ENCODE measurements at places on chromosomes 3 and 15. TPM values are rescaled to one million over a fixed set of nuclear protein-coding genes. Genes with fewer than 3 reads are reported as not detected.
A peak's percentile ranks its signal among the peaks of the same experiment; 100 is the strongest.

- DNase-seq = no peak
Observed at GRCh38 chr3:34859746-34860145, 779.6 kb upstream of the ARPP21 start.

GRCh38 chr15:75895731-75896130 is 7.9 kb upstream of the FBXO22 start:
- DNase-seq = no peak

DNA sequence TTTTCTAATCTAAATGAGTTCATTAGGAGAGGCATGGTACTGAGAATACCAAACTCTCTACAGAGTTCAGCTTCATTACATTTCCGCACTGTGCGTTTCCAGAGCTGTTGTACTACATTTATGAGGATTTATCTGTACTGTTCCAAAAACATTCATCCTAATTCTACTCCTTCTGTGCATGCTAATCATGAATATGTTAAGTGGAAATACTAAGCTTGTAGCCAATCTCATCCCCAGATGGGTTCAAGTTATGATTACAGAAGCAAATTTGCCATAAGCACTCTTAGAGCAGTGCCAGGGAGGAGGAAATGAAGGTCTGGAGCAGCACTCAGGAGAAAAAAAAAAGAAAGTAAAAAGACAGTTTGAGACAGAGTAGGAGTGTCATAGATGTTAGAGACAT is 544.3 kb downstream of the GBE1 start:
- no peak for DNase-seq

DNA sequence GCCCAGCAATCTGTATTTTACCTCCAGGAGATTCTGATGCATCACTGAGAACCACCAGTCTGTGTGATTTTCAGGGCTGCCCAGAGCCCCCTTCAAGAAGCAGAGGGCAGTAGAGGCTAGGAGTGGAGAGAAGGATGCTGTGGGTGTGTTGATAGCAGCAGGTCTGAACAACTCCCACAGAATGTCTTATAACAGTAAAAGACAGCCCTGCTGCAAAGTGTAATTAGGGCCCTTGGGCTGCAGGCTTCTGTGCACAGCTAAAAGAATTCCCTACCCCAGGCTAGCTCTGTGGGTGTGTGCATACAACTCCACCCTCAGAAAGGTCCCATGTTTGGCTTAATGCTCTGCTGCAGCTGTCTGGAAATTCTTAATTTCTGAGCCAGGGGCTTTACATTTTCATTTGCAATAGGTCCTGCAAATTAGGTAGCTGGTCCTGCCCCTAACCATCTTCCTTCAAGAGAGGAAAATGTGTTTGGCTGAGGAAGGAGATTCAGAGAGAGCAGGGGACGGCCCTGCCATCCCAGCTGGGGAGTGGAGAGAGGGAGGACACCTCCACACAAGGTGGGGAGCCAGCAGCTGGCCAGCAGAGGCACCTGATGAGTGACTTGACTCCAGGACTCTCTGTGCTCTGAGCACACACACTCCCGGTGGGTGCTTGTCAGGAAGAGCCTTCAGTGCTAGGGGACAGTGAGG is 43.2 kb upstream of the RAB6B start:
- no peak for DNase-seq

DNA sequence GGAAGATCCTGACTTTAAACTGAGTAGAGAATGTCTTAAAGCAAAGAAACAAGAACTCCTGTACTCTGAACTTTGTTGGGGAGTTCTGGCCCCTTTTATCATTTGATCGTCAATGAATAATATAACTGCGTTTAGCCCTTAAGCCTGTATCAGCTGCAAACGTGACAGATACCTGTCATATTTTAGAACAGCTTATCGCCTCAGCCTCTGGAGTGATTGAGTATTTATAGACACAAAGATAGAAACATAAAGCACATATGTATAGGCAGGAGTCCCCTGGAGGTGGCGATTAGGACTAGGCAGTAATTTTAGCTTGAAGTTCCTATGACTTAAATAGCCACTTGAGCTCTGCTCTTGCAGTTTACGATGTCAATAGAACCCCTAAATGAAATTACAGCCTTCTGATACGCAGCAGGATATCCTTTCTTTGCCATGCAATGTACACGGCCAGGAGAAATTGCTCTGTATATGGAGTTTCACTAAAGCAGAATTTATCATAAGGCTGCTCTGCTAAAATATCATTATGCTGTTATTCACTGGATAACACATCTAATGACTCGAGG is 321.8 kb downstream of the TIGIT start:
- no peak for DNase-seq

GRCh38 chr3:59675495-59675894 is 625.7 kb upstream of the CFAP20DC start:
- DNase-seq = no peak

DNA sequence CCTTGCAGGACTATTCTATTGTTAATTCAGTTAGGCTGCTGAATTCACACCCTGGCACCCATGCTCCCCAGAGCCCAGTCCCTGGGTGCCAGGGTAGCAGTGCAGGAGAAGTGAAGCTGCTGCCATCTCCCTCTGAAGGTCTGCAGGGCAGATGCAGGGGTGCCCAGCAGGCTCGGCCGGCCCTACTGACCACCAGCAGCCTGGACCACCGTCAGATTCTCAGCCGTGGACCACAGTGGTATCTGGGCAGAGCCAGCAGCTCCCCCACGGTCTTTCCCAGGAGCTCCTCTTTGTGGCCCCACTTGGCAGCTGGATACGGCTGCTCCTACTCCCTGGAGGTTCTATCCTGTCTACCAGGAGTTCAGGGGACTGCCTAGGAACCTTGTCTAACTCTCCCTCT is 46.8 kb downstream of the ALDH1L1 start:
- no peak for DNase-seq

GRCh38 chr15:43483297-43484128 is 9.4 kb downstream of the TP53BP1 start:
- peak; percentile 58 for DNase-seq

GRCh38 chr3:126137490-126138130 is 42.8 kb downstream of the ALDH1L1 start:
- DNase-seq = no peak

DNA sequence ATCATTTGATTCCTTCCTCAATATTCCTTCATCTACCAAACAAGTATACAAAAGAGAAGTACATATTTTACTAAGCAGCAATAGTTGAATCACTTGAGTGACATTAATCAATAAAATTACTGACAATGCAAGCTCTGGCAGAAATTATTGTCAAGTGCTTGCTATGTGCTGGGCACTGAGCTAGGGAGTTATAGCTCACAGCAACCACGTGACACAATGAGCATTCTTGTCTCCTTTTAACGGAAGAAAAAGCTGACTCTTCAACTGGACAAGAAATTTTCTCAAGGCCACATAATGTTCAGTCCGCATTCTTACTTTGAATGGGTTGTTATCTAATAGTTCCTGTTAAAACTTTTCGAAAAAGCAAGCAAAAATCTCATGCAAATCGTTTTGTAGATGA is 500.1 kb downstream of the PYDC2 start:
- no peak for DNase-seq

Gene EIF2A
- total RNA-seq = 149 TPM

Gene CYP8B1
- total RNA-seq = not detected

Gene AADACL2
- total RNA-seq = 21.6 TPM
